ENCODE measurements at places on chromosomes 2 and 18. TPM values are rescaled to one million over a fixed set of nuclear protein-coding genes. Genes with fewer than 3 reads are reported as not detected.

The LAMA3 gene
- 224 TPM for total RNA-seq

DNA sequence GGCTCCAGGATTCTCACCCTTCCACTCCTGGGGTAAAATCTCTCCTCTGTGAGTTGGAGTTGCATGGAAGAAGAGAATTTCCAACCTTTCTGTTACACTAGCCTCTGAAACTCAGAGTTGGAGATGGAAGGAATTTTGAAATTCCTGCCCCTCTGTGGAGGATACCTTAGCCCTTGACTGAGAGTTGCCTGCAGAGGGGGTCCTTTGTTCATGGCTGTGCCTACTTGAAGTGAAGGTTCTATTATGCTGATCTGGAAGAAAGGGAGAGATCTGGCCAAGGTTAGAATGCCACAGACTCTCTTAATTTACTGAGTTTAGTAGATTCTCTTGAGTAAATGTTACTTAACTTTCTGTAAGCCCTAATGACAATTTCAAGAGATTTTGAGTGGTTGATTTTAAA is 626.6 kb upstream of the GYPC start:
- DNase-seq: no peak

The PLGLB2 gene
- total RNA-seq: 0.87 TPM

GRCh38 chr2:60849187-60849586 is 32.2 kb upstream of the REL start:
- DNase-seq: no peak

DNA sequence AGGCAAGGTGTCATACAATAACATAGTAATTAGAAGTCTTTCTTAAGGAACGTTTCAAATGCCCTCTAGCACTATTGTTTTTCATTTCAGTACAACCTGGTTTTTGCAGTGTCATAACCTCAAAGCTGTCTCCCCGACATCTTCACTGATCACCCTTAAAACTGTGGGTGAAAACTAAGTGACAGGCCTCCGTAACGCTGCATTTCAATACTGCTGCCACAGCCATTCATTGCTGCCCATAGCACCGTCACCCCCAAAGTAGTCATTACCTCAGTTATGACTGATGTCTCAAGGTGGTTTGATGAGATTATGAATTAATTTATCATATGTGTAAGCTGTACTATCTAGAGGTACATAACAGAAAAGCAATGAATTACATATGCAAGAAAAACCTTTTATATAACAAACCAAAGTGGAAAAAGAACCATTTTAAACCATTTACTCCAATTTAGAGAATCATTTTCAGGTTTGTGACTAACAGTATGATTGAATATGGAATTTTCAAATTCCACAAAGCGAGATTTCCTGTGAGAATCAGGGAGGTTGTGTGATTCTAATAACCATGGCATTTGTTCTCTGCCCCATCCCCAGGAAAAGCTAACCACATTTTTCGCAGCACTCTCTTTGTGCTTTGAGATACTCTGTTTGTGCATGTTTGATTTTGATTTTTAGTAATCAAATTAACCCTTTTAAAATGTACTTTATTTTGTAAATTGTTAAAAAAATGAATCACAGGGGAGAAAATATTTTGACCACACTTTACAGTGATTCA is 263.0 kb downstream of the PTGR3 start:
- DNase-seq: peak; percentile 50

The OXER1 gene
- not detected for total RNA-seq

DNA sequence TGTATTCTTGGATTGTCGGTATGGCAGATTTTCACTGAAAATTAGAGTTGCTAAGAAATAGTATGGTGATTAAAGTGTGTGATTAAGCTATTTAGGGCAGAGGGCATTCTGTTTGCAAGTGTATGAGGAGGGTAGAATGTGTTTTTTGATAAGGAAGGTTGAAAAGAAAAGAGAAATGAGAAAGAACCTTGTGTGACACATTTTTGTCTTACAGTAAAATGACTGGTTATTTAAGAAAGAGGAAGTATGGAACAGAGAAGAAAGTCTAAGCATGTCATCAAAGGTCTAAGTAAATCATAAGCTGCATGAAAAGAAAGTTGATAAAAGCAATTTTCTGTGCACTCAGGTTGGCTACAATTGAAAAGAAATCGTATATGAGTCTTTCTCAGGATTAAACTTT is 5.2 kb upstream of the RSAD2 start:
- DNase-seq: no peak

DNA sequence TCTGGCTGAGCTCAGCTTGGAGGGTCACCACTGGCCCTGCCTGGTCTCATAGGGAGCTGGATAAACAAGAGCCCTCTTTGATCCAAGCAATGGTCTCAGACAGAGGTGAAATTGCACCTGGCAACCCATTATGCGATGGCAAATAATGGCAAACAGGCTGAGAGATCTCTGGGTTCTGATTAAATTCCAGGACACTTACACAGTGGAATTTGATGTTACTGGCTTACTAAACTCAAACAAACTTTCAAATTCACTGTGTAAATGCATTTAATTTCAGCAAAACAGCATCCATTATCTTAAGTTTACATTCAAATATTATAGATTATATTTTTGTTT is 19.5 kb upstream of the STAT4 start:
- peak; percentile 81 for DNase-seq

DNA sequence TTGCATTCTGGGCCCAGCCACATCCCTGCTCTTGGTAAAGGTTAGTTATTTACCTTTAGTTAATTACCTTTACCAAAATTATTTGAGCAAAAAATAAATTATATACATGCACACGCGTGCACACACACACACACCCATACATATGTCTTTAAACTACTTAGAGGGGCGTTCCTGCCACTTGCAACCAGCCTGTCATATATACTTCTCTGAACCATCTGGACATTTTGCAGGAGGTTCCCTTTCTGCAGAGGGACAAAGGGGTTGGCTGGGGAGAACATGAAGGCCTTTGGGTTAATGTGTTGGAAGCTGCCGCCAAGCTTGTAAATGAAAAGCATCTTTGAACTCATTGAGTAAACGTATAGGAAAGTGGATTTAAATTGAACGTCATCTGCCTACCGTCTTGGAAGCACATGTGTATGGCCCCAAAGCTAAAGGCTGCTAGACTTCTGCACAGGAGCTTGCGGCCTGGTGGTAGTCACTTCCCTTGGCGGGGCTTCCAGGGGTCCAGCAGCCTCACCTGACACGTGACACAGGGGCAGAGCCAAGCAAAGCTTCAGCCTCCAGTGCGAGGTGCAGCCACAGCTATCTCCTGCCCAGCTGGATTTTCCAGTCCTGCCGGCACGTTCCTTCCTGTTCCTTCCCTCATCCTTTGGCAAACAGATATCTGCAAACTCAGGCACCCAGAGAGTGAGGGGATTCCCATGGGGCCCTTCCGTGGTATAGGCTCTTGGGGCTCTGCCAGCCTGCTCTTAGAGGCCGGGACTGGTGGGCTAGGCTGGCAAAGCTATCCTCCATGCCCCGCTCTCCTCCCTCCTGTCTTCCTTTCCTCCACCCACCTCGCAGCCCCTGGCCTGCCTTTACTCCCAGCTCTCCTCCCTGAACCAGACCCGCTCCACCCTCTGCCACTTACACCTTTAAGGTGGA is 46.1 kb downstream of the SERTAD2 start:
- peak; percentile 77 for DNase-seq

The CD8A gene
- total RNA-seq: not detected

GRCh38 chr2:157528963-157529751 is 85.3 kb upstream of the CYTIP start:
- no peak for DNase-seq

GRCh38 chr2:206217166-206217565 is 57.3 kb upstream of the ZDBF2 start:
- DNase-seq: no peak

DNA sequence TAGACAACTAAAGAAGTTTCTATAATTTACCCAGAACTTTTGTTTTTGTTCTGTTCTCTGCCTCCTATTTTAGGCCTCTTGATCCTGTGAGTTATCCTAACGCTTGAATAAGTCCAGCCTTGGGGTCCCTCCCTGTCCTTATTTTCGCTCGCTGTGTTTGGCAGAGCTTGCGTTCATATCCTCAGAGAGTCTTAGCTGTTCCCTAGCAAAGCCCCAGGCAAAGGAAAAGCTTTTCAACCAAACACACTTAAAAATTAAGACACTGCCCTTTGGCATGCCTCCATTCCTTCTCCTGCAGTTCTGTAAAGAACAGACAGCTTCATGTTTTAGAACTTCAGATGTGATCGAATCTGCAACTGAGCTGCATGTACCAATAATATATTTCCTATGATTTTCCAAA is 517.2 kb downstream of the SUCLG1 start:
- DNase-seq: no peak

The RELCH gene
- total RNA-seq: 21.6 TPM

GRCh38 chr2:20185176-20186022 is 39.5 kb downstream of the SDC1 start:
- peak; percentile 25 for DNase-seq
